A549 treated with AZD2906 at 1 μM for 4 hours (cell line): ENCODE measurements at places on chromosomes 5 and 9. TPM values are rescaled to one million over a fixed set of nuclear protein-coding genes. Genes with fewer than 3 reads are reported as not detected.

Gene PCDHGA12
- 0.01 TPM in 1 of 5 replicates, not detected in the others for total RNA-seq

Gene PCDH12
- total RNA-seq, result not detected in 5 replicates

Gene LCN1
- total RNA-seq, result 0.17 to 0.26 TPM (median 0.20 TPM) in 3 of 5 replicates, not detected in the others

Gene FAM120AOS
- 45.5 to 49.0 TPM (median 47.3 TPM) in 5 replicates for total RNA-seq
